KBM-7 (cell line): ENCODE measurements at places on chromosomes 7 and 10.

GRCh38 chr10:104028823-104029520, 56.7 kb downstream of the COL17A1 start:
- no peak for DNase-seq

DNA sequence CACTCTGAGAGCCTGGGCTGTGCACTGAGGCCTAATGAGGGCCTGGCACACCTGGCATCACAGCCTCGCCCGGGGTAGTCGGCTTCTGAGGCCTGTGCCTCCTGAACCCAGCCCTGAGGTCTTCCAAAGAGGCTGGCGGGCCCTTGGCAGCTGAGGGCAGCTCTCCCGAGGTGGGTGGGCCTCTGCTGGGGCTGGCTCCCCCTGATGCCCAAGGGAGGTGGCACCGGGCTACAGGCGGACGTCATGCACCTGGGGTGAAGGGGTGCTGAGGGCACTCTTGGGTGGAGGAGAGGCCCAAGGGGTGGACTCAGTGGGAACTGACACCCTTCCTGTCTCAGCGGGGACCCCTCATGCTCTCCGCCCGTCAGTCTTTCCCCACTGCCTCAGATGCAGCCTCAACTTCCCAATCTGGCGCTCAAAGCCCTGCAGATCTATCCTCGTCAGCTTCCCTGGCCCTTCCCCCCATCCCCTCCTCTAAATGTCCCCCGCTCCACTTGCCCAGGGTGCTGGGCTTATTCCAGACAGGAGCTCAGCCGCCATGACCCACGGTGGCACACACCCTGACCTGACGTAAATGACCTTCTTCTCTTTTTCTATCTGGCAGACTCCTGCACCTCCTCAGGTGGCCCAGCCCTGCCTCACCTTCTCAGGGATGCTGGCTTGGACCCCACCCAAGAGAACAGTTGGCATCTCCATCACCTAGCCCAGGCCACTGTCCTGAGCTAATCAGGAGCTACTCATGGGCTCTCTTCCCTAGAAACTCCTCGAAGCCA, 38.2 kb downstream of the MYL10 start:
- DNase-seq: no peak

GRCh38 chr7:121084748-121085336, 96.3 kb downstream of the CPED1 start:
- no peak for DNase-seq

- no peak for DNase-seq
Measured at GRCh38 chr10:64896582-64896981, 1375.4 kb downstream of the REEP3 start.
